ENCODE measurements at places on chromosomes 12 and 14.

- DNase-seq: no peak
Measured at GRCh38 chr12:12559719-12560296, 2.9 kb downstream of the DUSP16 start.

DNA sequence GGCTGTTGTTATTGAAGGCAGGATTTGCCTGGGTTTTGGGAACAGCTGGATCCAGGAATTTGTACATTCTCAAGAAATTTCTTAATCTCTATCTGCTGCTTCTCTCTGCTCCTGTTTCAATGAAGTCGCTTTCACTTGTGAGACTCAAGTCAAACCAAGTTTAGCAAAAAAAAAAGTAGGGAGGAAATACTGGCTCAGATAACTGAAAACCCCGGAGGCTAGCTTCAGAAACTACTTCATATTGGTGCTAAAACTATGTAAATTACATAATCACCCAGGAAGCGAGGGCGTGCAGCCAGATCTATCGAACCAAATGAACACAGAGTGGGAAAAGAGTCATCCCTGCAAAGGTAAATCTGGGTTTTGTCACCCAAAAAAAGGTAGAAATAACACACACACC lies 68.3 kb upstream of the FICD start:
- DNase-seq: no peak

DNA sequence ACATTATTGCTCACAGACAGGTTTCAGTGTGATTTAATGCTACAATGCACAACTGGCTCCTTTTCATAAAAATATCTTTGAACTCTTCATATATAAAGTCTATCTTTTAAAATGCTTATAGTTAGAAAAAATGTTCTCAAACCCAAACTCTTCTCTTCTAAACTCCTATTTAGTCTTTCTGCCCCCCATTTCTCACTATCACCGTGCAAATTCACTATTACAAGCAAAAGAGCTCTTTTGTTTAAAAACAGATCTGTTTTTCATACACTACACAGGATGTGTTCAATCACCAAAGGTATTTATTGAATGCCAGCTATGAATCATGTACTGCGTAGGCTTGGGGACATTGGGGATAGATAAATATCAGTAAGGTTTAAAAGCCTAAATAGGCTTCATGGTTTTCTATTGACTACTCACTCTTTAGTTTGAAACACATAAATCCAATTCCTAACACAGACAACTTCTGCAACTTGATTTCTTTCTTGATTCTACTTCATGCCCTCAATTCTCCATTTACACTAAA lies 692.3 kb downstream of the C12orf50 start:
- DNase-seq: no peak

GRCh38 chr12:109387425-109388166 lies 39.9 kb downstream of the MYO1H start:
- DNase-seq: peak; percentile 2

DNA sequence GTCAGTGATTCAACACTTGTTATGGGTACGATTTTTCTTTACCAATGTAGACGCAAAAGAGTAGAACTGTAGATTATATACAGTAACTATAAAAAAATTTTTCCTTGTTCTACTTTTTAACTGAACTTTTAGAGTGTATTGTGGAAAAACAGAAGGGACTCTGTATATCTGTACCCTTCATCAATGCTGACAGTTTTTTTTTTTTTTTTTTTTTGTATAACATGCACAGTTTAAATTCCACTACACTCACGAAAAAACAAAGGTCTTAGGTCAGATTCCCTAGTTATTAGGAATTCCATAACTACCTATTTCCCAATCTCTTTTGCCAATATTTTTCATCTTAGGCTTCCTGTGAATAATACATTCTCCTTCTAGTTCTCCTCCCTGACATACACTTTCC lies 6.4 kb downstream of the DDHD1 start:
- DNase-seq: no peak

DNA sequence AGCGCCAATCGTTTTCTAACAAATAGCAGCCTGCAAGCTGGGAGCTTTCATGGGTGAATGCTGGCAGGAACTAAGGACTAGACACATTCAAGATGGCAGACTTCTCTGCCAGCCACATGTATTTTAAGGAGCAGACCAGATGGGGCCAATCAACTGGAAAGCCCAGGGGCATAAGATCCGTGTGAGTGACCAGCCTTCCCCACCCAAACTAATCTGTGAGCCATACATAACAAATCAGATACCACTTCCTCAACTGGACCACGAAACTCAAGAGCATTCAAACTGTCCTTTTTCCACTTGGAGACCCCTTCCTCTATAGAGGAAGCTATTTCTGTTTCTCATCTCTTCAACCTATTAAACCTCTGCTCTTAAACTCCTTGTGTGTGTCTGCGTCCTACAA lies 9.7 kb downstream of the TCL1B start:
- DNase-seq: no peak

GRCh38 chr12:108449478-108449877 lies 65.6 kb upstream of the FICD start:
- no peak for DNase-seq

- peak; percentile 8 for DNase-seq
Measured at GRCh38 chr14:71555654-71556559, 376.3 kb upstream of the RGS6 start.

DNA sequence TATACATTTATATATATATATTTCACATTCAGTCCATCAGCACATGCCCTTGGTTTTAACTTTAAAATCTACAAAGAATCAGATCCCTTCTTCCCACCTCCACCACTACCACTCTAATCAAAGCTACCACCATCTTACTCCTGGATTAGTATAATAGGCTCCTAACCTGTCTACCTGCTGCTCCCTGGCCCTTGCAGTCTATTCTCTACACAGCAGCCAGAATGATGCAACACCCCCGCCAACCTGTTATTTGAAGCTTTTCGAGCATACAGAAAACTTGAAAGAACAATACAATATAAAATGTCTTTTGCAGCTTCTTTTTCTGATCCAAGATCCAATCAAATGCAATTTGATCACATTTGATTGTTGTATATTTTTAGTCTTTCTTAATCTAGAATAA lies 165.9 kb upstream of the HMGA2 start:
- no peak for DNase-seq

DNA sequence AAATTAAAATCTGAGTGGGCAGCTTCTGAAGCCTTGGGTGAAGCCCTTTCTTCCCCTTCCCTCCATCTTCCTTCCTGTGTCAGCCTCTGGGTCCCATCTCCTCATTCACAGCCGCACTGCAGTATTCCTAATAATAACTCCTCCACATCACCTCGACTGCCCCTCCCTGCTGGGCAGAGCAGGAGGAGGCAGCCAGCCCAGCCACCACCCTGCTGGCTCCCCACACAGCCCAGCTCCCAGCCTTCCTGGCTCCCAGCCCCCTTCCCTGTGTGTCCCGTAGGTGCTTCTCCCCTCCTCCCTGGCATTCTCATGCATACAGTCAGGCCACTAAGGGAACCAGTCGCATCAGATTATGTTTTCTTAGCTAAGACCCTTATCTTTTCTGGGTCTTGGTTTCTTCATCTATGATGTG lies 3.7 kb downstream of the IFFO1 start:
- DNase-seq: no peak

- no peak for DNase-seq
Measured at GRCh38 chr12:80692114-80692513, 15.3 kb upstream of the MYF6 start.

DNA sequence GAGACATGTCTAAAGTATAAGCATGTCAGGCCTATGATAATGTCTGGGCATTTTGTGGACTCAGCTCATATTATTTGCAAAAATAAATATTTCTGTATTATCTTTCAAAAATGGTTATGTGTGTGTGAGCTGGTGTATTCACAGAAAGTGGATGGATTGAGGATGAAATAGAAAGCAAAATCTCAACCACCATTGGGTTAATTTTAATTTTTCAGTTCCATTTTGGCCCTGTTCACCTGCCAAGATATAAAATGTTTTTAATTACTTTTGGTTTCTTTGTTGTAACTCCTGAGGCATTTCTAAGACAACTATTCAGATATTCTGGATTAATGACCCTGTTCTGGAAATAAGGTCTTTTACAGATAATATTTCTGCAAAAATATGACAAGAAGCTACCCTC lies 232.7 kb upstream of the PPFIA2 start:
- no peak for DNase-seq

DNA sequence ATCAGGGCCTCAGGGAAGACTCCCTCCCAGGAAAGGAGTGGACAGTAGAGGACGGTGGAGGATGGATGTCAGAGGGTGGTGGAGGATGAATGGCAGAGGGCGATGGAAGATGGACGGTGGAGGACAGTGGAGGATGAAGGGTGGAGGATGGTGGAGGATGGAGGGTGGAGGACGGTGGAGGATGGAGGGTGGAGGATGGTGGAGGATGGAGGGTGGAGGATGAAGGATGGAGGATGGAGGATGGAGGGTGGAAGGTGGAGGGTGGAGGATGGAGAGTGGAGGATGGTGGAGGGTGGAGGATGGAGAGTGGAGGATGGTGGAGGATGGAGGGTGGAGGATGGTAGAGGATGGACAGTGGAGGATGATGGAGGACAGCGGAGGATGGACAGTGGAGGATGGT lies 95.9 kb downstream of the LRRC74A start:
- no peak for DNase-seq

DNA sequence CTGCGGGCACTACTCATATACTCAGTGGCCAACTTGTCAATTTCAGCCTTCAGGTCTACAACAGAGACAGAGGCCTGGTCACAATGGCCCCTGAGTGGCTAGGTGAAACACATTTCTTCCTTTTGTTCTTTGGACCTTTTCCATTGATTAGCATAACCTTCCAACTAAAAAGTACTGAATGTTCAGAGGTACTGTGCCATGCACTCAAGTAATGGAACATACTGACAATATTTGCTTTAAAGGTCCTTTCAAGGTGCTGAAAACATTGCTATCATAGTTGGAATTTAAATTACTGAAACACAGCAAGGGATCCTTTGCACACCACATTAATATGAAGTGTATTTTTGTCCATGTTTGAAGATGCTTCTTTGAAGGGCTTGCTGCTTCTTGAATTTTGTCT lies 6.1 kb upstream of the ACRBP start:
- no peak for DNase-seq

DNA sequence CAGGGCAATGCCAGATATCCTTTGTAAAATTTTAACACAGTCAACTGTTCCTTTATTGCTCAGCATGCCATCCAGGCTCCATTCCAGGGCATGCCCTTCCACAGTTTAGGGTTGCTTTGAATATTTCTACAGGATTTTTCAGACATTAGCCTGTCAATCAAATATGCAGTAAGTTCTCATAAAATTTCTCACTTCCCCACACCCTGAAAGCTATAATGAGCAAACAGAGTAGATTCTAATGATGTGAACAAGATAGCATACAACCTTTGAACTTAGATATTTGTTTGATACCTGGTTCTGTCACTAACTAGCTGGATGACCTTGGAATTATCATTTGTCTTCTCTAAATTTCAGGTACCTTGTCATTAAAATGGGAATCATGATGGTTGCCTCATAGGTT lies 251.2 kb downstream of the SYT1 start:
- no peak for DNase-seq

DNA sequence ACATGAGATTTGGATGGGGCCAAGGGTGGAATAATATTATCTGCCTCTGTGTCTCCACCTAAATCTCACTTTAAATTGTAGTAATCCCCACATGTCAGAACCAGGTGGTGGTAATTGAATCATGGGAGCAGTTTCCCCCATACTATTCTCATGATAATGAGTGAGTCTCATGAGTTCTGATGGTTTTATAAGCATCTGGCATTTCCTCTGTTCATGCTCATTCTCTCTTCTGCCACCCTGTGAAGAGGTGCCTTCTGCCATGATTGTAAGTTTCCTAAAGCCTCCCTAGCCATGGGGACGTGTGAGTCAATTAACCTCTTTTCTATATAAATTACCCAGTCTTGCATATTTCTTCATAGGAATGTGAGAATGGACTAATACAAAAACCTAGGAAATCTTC lies 29.9 kb downstream of the TSPAN19 start:
- no peak for DNase-seq

DNA sequence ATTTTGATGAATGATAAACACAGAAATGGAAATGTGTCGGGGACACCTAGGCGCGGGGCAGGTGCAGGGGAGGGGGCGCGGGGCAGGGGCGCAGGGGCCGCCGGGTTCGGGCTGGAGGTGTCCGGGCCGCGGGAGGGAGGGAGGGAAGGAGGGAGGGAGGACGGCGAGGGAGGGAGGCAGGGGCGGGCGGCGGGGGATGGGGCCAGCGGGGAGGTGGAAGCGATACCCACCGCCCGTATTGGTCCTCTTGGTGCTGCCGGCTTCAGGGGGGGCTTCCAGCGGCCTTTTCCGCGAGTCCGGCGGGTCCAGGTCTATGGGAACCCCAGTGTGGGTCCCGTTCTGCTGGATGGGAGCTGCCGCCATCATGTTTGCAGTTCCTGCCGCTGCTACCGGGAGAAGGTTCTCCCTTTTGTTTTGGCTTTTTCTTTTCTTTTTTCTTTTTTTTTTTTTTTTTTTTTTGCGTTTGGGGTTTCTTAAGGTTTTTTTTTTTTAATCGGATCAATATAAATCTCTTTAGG lies 703 bp downstream of the NOVA1 start:
- no peak for DNase-seq

- no peak for DNase-seq
Measured at GRCh38 chr14:33414041-33414440, 475.4 kb downstream of the NPAS3 start.

DNA sequence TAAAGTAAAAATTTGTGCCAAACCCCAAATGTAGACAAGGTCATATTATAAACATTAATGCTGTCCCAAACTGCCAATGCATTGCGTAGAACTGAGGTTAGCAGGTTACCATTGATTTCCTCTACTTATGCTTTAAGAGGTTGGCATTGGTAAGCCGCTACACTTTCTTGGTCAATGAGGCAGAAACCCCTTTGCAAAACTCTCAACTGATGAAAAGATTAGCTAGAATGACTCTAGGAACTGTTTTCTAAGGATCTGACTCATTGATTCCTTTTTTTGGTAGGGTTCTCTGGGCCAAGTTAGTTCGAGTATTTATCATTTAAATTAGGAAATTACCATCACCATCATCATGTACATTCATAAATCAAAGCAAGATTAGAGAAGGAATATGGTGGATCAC lies 44.6 kb downstream of the HMGA2 start:
- DNase-seq: no peak

DNA sequence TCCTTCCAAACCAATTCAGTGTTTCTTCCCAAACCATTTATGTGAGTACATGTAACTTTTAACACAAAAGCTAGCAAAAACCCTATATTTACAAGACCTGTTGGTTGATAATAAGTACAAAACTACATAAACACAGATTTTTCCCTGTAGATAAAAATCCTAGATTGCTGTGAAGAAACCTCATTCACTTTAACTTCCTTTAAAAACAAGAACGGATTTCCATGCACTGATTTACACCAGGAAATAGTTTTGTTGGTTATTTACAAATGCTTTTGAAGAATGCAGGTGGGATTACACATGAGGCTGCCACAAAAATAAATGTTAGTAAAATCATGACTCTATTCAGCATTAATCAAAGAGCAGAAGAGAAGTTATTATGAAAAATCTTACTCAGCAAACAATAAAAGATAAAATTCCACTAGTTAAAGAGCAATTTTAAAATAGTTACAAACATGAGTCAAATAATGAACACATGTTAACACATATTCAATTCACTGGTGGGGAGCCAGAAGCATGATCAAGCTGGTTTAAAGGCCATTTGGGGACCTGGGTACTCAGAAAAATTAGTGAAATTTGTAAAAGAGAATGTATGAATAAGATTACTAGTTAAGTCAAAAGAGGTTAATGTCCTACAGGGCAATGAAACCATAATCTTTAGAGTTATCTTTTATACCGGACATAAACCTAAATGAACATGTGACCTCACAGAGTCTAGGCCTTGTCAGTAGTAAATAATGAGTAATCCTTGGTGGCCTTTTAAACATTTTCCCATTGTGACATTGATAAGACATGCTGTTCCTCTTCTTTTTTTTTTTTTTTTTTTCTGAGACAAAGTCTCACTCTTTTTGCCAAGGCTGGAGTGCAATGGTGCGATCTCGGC lies 79.9 kb downstream of the PHLDA1 start:
- no peak for DNase-seq

- peak; percentile 74 for DNase-seq
Measured at GRCh38 chr12:132327336-132328171, 1.8 kb downstream of the GALNT9 start.
